ENCODE measurements at places on chromosomes 3 and 15.

DNA sequence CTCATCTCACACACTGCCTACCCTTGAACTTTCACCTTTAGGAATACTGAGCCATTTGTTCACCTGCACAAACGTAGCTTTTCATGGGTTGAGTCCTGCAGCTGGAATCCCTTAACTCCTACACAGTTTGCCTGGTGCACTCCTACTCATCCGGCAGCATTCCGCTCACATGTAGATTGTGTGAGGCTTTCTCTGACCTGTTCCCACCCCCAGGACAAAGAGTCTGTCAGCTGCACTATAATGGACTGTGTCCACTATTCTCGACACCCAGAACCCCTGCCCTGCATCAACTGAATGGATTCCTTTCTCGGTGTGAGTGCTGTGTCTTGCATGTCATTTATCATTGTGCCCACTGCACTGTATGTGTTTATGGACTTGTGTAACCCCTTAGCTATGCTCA is 54.9 kb downstream of the EPHB3 start:
- no peak for DNase-seq

- DNase-seq = no peak
Observed at GRCh38 chr15:93221759-93222158, 132.7 kb upstream of the RGMA start.

DNA sequence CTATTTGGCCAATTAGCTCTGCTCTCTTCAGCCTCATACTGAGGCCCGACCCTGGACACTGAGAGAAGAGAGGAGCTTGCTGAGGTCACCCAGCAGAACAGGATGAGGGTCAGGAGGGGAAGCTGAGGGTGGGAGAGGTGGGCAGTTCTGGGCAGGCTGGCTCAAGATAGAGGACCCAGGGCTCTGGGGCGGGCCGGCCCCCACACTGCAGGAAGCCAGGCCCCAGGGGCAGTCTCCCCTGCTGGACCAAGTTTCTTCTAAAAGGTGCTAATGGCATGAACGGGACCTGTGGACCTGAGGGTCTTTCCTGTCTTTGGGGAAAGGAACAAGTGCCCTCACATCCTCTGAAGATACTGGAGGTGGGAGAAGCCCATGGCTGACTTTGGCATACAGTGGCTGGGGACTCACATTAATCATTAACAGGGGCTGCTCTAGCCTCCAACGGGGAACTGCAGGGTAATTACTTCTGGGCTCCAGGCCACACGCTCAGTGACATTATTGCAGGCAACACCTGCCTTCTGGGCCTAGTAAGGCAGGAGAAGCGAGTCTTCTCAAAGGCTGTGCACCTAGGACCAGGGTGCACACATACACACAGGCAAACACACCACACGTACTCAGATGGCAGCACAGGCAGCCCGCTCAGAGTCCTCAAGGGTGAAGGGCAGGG is 10.6 kb downstream of the HCN4 start:
- DNase-seq = no peak

DNA sequence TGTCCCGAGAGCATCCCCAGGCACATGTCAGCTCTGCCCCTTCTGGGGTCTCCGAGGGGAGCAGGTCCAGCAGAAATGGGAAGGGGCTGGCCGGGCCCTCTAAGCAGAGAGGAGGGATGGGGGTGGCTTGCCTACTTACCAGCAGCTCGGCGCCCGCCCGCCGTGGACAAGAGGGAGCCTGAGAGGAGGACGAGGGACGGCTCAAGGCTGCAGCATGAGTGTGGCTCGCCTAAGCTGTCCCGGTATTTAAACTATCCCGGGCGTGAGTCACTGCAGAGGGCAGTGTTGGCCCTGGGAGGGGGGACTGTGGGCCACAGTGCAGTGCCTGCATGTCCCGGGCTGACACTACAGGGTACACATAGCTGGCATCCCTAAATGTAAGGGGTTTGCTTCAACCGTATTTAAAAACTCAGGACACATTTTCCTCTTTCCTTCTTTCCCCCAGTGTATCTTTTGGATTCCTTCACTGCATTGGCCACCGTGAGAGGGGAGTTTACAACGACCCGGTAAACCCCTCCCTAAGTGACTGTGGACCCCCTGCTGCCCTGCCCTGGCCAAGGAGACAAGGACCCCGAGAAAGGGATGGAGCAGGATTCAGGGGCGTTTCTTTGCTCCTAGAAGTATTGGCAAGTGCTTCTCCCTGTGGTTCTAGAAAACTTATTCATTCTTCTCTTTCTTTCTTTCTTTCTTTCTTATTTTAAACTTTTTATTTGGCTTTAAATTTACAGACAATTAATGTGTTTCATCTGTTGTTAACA is at the start of gene LRRC15:
Gene LRRC15 (minus strand): TSS at position 222 of the 758 bp plus-strand sequence. CDS start 8,700 bp downstream, outside the sequence.
- peak; percentile 35 for DNase-seq

DNA sequence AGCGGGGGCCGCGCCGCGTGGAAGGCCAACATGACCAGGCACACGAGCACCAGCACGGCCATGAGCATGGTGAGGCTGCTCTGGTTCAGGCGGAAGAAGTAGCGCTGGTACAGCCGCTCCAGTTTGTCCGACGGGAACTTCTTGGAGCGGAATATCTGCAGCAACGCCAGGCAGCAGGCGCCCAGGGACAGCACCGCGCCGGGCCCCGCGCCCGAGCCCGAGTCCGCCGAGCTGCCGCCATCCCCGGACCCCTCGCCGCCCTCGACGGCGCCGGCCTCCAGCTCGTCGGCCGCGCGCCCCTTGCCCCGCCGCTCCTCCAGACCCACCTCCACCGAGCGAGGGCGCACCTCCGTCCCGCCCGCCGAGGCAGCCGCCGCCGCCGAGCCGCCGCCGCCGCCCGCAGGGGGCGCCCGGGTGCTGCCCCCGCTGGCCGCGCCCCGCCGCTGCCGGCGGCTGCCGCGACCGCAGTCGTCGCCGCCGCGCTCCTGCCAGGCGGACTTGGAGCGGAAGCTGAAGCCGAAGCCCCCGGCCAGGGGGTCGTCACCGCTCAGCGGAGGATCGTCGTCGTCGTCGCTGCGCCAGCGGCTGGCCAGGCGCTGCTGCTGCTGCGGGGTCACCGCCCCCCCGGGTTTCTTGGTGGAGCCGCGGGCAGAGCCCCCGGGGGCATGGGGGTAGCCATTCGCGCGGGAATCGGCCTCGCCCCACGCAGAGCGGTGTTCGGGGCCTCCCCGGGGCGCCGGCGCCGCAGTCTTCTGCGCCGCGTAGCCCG is 957 bp downstream of the ADCY5 start:
- no peak for DNase-seq

GRCh38 chr15:50137330-50137761 is 18.3 kb upstream of the ATP8B4 start:
- DNase-seq = peak; percentile 94

- DNase-seq = no peak
Observed at GRCh38 chr3:57731311-57731710, 24.8 kb upstream of the SLMAP start.

- no peak for DNase-seq
Observed at GRCh38 chr3:165197481-165197800, 1.3 kb upstream of the SLITRK3 start.

DNA sequence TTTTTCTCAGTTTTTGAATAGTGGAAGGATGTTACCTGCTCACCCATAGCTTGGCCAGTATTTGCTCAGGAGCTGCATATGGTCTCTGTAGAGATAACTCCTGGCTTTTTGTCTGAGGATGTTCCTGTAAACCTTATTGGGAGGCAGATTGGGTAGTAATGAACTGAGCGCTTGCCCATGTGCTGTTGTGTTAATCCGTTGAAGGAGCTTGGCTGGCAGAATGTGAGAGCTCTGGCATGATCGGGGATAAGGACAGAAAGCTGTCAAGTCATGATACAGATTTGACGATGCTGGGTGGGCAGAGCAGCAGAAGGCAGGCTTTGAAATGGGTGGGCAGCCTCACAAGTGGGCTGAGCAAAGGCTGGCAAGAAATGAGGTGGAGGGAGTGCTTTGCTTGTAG is 27.4 kb downstream of the SH3GL3 start:
- no peak for DNase-seq

DNA sequence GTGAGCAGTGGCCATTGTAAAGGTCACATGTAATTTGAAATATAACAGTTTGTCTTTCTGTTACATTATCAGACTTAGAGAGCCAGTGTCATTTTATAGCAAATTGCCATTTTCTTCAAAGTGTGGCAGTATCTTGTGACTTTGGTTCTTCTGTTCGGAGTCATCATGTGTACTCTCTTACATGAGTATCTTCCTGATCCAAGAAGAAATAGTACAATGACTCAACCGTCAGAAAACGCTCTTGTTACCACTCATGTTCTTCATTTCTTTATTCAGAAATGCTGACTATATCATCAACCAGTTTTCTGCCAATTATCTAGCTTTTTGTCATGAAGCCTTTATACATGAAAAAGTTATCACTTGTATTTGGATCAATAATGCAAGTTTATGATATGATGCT is 93.6 kb upstream of the CGNL1 start:
- no peak for DNase-seq

DNA sequence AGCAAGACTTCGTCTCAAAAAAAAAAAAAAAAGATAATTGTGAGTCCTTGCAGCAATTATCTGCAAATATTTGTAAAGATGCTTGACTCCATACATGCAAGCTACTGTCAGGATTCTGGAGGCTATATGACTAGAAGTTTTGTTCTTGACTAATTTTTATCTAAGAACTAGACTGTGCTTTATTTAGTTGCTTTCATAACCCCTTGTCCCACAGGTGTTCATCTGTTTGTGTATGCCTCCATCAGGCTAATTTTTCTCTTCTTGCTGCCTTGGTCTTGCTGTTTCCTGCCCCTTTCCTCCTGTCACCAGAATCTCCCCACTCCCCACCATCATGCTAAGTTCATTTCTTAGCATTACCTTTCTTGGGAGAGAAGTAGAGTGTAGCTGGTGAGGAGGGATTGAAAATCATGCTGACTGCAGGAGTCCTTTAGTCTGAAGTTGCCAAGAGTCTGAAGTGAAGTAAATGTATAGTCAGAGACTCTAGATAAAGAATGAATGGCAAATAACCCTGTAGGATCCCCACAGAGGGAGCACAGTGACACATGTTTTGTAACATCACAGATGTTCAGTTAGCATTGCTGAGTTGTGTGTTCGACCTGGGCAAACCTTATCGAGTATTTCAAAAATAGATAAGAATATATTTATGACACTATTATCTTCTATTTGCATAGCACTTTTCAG is 12.5 kb downstream of the ST3GAL6 start:
- no peak for DNase-seq

DNA sequence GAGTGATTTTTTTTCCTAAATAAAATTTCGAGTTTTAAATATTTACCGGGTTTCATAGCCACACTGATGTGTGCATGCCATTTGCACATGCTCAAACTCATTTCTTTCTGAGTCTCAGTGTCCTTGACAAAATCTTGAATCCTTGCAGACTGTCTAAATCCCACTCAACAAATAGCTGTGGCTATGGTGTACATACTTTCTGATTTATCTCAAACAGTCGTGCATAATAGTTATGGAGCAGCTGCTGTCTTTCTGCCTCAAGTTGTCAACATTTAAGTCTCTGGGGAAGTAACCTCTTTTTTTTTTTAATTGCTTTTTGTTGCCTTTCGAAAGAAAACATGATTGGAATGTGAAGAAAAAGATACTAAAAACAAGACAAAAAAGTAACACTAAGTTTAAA is 52.8 kb upstream of the UTS2B start:
- no peak for DNase-seq

GRCh38 chr3:10423171-10423882 is 82.1 kb downstream of the ATP2B2 start:
- DNase-seq = no peak

DNA sequence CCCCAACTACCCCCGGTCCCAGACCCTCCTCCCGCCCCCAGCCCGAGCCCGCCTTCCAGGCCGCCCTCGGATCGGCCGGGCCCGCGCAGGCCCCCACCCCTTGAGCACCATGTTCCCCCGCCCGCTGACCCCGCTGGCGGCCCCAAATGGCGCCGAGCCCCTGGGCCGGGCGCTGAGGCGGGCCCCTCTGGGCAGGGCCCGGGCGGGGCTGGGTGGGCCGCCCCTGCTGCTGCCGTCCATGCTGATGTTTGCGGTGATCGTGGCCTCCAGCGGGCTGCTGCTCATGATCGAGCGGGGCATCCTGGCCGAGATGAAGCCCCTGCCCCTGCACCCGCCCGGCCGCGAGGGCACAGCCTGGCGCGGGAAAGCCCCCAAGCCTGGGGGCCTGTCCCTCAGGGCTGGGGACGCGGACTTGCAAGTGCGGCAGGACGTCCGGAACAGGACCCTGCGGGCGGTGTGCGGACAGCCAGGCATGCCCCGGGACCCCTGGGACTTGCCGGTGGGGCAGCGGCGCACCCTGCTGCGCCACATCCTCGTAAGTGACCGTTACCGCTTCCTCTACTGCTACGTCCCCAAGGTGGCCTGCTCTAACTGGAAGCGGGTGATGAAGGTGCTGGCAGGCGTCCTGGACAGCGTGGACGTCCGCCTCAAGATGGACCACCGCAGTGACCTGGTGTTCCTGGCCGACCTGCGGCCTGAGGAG is 472 bp downstream of the CHST14 start:
- no peak for DNase-seq

DNA sequence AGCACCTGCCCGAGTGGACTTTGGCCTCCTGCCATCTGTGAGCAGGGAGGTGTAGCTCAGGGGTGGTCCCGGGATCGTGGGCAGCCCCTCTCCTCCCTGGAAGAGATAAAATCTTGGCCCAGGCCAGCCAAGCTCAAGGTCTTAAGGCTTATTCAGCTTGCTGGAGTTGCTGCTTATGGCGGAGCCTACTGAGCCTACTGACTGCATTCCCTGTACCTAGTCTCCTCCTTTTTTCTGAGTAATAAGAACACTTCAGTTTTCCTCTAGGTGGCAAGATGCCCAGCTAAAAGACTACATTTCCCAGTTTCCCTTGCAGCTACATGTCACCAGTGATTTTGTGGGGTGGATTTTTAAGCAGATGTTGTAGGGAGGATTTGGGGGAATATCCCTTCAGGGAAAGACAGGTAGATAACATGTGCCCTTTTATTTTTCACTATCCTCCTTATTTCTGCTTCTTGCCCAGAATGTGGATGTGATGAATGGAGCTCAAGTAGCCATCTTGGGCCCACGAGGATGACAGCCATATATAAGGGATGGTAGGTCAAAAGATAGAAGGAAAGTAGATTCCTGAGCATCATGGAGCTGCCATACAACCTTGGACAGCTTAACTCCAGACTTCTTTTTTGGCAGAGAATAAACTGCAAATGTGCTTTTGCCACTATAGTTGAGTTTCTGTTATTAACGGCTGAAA is 41.4 kb upstream of the INSYN1 start:
- DNase-seq = peak; percentile 15

- DNase-seq = no peak
Observed at GRCh38 chr15:88624156-88624970, 3.2 kb downstream of the AEN start.

DNA sequence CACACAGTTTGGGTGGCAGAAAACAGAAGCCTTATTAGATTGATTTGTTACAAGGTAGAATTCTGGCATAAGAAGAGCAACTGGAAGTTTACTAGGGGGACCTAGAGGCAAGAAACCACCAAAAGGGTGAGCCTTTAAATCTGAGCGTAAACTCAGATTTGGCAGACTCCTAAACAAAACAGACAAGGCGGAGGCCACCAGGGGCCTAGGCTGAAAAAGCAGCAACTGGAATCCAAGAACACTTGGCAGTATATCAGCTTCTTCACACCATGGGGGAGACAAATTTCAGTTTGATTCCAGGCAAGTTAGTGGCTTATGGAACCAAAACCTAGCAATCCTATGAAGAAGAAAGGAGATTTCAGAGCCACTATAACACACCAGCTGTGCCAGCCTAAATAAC is 220.0 kb downstream of the C3orf38 start:
- DNase-seq = no peak

GRCh38 chr15:76368122-76368621 is 31.6 kb downstream of the ISL2 start:
- no peak for DNase-seq
